RWPE1 (cell line): ENCODE measurements at places on chromosomes 4 and X.
A peak's percentile ranks its signal among the peaks of the same experiment; 100 is the strongest.

GRCh38 chr4:8370106-8370787 lies 70.3 kb downstream of the ACOX3 start:
- DNase-seq = no peak

GRCh38 chr4:36601864-36602495 lies 320.6 kb downstream of the DTHD1 start:
- no peak for DNase-seq

- DNase-seq = no peak
Measured at GRCh38 chr4:18536428-18536827, 514.9 kb upstream of the LCORL start.

DNA sequence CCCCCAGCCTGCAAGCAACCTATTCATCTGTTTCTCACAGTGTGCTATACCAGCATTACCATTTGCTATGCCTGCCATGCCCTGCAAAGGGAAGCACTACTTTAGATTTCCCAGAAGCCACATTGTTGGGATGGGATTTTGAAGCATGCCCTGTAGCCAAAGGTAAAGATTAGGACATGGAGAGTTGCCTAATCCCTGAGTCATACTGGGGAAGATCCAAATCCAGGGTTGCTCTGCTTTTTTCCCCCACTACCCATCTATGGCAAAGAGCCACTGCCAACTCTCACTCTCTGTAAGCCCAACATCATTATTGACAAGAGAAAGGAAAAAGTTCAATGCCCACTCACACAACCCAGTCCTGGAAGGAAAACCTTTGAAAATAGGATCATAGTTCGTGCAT lies 36.7 kb upstream of the TMEM164 start:
- DNase-seq = peak; percentile 16

GRCh38 chrX:35826503-35826902 lies 28.4 kb downstream of the MAGEB16 start:
- no peak for DNase-seq

DNA sequence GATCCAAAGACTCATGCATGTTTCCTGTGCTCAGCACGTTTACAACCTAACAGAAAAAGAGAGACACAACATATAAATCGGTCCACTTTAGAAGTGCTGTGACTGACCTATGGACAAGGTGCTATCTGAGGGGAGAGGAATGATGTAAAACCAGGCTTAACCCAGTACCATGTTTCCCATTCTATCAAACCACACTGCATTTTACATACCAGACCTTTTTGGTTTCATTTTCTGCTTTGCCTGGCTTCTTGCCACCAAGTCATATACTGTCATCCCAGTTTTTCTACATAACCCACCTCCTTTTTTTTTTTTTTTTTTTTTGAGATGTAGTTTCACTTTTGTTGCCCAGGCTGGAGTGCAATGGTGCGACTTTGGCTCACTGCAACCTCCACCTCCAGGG lies 82.2 kb downstream of the KLF8 start:
- no peak for DNase-seq

DNA sequence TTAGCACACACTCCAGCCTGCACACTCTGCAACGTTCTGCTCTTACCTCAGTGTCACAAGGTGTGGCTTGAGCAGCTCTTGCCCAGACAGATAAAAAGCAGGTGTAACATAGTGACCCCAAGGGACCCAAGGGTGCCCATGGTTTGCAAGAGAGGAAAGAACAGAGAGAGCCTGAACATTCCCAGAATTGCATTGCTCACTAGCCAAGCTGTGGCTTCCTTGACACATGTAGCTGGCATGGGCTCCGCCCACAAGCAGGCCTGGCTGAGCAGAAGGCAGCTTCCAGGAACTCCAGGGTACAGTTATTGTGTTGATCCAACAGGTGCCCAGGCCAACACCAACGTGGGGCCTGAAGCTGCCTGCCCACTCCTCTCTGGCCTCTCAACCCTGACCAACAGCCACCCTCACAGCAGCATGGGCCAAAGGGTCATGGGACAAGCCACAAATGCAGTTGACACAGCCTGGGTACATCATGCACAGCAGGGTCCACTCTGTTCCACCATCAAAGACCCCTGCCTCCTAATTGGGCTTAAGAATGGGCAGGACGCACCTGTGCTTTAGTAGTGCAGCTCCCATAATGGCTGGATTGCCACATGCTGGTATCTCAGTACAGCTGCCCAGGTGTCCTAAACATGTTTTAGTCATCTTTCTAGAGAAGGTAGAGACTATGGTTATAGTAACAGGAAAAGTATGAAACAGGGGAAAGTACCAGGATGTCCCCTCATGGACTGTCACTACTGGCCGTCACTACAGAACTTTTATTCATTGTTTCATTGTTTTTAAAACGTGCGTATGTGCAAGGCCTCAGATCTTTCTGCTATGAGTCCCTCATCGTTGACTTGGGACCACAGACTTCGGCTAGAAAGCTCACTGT lies 73.7 kb upstream of the ACSL1 start:
- DNase-seq = peak; percentile 15

DNA sequence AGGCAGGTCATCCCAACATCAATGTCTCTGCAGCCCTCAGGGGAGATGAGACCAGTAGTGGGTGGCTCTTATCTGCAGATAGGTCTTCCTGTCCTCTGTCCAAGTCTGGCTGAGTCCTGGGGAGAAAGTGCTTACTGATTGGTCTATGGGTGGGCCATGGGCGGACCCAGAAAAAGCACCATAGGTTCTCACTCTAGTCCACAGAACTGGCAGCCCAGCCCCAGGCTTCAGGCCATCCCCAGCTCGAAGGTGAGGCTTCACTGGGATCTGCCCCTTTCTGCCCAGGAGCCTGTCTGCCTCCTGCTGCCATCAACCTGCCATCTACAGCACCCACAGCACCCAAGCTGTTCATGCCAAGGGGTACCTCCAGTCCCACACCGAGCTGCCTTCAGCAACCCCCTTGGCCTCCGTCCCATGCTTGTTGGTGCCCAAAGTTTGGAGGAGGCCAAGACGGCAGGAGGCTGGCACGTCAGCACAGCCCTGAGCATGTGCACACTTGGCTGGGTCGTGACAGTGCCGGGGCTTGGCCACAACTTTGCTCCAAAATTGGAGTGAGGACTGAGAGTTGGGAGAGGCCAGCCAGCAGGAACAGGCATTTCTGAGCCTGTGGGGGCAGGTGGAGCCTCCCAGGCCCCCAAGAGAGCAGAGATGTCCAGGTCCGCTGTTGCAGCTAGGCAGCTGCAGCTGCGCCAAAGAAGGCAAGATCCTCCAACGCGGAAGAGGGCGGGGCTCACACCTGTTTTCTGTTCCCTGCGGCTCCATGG lies 99.6 kb downstream of the IQCM start:
- no peak for DNase-seq

GRCh38 chr4:98687876-98688275 lies 29.5 kb upstream of the TSPAN5 start:
- no peak for DNase-seq

GRCh38 chr4:187577941-187578480 lies 417.6 kb upstream of the ZFP42 start:
- no peak for DNase-seq

DNA sequence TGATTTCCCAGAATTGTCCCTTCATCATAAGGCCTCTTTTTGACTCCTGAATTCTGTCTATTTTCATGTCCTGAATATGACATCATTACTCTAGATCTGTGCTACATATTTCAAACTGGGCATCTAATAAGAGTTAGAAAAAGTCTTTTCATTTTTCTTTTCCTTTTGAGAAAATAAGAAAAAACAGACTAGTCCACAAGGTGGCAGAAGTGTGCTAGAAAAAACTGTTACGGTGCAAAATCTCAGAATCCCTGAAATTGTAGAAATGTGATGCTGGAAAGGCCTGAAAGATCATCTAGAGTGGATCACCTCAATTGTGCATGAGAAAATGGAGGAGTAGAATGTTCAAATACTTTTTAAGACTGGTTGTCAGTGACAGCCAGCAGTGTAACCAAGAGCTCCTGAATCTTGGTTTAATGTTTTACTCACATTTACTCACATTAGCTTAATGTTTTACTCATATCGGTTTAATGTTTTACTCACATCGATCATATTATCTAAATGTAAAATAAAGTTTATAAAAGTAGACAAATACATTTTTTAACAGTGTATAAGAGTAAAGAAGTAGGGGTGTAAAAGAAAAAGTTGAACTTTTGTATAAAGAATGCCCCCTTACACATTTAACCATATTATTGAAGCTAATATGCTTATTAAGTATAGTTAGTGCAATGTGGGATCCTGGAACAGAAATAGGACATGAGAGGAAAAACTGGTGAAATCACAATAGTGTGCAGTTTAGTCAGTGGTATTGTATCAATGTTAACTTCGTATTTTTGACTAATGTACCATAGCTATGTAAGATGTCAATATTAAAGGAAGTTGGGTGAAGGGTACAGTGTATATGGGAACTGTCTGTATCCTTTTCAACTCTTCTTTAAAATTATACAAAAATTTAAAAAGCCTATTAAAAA lies 15.2 kb downstream of the ASB11 start:
- peak; percentile 7 for DNase-seq

DNA sequence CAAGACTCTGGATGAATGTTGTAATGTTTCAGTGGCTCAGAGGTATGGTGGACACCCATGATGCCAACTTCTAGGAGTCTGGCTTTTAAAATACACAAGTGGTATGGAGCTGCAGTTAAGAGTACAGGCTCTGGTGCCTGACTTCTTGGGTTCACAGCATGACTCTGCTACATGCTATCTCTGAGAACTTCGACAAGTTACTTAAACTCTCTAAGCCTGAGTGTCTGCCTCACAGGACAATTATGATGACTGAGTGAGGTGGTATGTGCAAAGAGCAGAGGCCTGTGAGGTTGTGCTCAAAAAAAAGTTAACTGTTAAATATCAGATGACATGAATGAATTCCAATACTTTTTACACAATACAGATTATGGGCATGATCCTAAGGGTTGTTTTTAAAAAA lies 90.9 kb upstream of the SRD5A3 start:
- DNase-seq = no peak

DNA sequence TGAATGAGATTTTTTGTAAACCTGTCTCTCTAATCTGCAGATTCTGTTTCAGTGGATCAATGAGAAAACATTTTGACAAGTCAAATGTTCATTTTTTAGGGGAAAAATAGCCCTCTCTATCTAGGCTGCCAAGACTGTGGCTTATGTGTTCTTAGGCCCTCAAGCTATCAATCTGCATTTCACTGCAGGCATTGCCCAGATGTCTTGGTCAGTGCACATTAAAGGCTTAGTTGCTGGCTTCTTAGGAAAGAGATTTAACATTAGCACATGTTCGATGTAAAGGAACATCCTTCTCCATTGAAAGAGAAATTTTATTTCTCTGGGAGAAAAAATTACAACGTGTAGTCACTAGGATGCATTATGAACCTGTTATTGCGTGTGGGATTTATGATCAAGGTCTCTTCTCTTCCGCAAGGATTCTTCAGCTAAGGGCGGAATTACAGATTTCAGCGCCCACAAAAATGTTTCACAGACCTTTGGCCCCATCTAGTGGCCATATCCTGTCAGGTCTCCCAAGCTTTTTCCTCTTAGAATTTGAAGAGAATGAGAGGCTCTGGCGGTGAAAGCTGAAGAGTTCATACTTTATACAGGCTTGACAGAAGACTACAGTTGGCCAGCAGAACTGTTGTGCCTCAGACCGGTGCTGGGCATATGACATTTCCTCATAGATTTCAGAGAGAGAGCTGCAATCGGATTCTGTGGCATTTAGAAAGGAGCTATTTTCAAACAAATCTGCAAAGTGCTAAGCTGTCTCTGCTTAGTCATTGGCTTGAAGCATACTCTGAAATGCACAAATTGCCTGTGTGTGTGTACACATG lies 144.6 kb upstream of the NOCT start:
- DNase-seq = peak; percentile 67

- DNase-seq = no peak
Measured at GRCh38 chr4:75673959-75674328, 733 bp upstream of the G3BP2 start.

GRCh38 chr4:8191136-8191747 lies 7.8 kb upstream of the SH3TC1 start:
- peak; percentile 74 for DNase-seq

- DNase-seq = peak; percentile 65
Measured at GRCh38 chr4:139297001-139297410, 4.3 kb upstream of the NAA15 start.
